ENCODE measurements at places on chromosomes 11 and 22.

GRCh38 chr22:28674121-28674563, 5.5 kb downstream of the TTC28 start:
- no peak for DNase-seq

DNA sequence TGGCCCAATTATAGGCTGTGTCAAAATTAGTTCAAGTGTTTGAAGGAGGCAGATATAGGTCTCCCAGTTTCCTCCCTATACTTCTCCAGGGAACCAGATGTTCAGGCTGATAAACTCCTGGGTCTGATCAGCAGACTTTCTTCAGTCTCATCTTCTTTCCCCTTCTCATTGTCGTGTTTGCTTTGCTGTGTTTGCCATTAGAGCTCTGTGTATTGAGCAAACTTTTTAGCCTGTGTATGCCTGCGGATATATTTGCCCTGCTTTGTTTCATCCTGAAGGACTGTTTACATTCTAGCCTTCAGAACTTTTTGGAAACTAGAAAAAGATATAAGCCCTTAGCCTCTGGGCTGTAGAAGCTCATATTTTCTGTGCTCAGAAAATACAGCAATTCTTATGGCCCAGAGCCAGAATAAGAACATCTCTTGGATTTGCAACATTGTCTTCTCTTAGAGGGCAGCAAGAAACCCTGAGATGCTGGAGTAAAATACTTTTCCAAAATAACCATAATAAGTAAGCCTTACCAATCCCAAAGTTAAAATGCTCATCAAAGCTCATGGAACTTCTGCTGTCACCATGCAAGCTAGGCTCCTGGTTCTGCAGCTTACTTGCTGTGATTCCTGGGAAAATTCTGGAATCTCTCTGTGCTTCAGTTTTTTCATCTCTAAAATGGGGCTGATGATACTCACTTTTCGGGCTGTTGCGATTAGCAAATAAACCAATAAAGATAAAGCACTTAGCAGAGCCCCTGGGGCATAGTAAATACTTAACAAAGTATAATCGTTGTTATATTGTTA, 34.1 kb upstream of the ME3 start:
- no peak for DNase-seq

GRCh38 chr22:36369922-36370791, 17.6 kb downstream of the MYH9 start:
- peak; percentile 64 for DNase-seq

- DNase-seq: no peak
Observed at GRCh38 chr11:20050551-20051333, 109.5 kb downstream of the DBX1 start.

GRCh38 chr11:36023922-36024321, 80.1 kb downstream of the LDLRAD3 start:
- no peak for DNase-seq

GRCh38 chr22:39617970-39618757, 47.6 kb downstream of the CACNA1I start:
- DNase-seq: no peak

DNA sequence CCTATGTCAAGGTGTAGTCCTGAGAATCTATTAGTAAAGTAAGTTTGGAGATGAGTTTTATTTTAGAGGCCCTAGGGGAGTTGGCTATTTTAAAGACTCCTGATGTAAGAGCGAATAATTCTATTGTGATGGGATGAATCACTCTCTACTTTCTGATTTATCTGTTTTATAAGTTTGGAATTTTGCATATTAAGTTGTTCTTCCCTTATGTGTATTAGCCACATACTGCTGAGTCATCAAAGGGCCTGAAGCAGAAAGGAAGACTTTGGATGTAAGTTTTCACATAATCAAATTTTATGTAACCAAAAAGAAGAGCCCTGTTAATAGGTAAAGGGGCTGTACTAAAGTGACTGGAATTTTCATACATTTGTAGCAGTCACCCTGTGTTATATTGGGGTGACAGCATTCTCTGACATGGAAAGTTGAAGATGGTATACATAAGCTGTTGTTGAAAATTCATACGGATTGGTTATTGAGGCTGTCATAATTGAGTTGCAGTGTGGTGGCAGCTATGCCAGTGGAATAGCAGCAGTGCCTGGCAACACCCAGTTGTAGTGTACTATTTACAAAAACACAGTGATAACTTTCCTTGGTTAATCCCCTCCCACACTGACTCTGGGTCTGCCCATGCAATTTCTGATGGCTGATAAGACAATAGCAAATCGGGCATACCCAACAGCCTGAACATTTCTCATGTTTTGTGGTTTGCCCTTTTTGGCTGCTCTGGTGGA, 90.6 kb upstream of the NTM start:
- DNase-seq: no peak

- DNase-seq: peak; percentile 73
Observed at GRCh38 chr11:62547691-62548281, 1.2 kb upstream of the AHNAK start.

- DNase-seq: no peak
Observed at GRCh38 chr11:20047006-20047768, 113.1 kb downstream of the DBX1 start.

- DNase-seq: no peak
Observed at GRCh38 chr11:115919341-115920091, 415.3 kb upstream of the CADM1 start.

- DNase-seq: no peak
Observed at GRCh38 chr11:2923446-2924375, 5.5 kb downstream of the PHLDA2 start.

DNA sequence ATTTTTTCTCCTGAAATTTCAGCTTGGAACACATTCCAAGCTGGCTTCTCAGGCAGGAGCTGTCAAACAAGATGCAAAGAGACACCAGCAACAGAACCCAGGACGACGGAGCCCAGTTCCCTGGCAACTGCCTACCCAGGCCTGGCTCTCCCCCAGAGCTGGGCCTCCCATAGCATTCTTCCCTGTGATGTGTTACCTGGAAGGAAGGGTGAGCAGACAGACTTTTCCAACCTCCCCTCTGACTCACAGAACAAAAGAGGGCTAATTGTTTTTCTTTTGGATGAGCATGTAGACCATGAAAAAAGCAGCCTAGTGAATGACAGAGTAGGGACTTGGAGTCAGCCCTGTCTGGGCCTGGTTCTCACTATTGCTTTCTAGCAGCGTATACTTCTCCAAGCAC, 55.3 kb upstream of the BMAL1 start:
- DNase-seq: no peak

DNA sequence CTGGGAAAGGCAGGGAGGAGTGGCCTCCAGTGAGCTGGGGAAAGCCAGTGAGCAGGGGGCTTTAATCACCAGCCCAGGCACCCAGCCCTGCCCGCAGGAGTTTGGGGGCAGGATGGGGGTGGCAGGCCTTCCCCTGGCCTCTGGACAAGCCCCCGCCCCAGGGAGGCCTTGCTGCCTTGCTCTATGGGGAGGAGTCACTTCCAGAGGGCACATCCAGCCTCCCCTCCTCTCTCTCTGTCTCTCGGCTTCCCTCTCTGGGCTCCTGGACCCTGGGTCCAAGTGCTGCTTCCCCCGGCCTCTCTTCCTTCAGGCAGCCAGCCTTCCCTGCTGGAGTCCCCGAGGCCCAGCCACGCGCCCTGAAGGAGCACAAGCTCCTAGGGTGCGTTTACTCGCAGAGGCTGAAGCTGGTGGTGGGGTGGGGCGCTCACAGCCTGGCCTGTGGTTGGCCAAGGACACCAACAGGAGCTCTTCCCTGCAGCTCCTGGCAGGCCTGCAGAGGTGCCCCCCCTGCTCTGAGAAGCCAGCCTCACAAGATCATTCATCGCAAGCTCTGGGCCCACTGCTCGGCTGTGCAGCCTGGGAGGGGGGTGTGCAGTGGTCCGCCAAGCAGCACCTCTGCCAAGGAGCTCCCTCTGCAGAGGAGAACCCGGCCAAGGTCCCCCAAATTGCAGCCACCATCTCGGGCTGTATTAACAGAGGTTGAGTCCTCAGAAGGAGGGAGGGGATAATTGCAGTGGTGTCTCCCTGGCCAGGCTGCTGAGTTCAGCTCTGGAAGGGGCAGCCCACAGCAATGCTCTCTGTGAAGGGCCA, 25.4 kb downstream of the OSBPL5 start:
- DNase-seq: peak; percentile 33

DNA sequence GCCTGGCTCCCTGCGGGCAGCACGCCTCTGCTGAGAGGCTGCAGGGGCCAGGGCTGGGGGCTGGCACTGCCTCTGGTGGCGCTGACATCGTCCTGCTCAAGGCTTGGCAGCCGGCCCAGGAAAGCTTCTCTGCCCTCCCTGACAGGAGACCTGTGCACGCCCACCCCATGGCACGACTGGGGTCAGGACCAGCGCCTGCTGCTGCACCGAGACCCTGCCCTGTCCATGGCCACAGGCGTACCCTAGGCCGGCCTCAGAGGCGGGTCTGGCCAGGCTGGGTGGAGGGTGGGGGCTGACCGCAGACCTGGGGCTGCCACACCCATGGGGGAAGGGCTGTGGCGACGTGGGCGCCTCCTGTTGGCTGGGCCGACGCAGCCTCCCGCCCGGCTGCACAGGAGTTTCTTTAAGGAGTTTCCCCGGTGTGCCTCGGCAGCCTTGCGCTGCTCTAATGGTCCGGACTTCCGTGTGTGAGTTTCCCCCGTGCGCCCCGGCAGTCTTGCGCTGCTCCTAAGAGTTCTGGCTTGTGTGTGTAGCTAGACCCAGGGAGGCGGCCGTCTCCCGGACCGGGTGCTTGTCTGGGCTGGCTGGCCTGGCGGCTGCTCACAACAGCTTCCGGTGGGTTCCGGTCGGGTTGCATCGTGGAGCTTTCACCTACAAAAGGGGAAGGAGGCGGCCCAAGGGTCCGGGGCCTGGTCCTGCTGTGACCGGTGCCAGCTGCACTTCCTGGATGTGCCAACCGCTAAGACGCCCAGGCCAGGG, 4.6 kb downstream of the TRABD start:
- DNase-seq: peak; percentile 89

DNA sequence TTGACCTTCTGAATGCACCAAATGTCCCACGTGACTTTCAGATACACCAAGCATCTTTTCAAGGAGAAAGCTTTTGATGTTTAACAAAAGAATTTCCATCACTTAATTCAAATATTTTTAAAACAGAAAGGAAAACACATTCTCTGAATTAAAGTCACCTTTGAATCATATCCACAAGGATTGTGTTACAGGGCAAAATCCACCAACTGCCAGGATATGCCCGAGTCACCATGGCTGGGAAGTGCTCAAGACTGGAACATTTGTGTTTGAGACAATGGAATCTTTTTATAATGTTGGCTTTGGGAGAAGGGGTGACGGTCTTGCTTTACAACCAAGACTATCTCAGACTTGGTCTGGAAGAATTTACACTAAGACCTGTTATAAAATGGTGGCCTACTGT, 40.8 kb downstream of the BID start:
- DNase-seq: no peak

- DNase-seq: no peak
Observed at GRCh38 chr11:120295099-120295498, 30.0 kb upstream of the TLCD5 start.

DNA sequence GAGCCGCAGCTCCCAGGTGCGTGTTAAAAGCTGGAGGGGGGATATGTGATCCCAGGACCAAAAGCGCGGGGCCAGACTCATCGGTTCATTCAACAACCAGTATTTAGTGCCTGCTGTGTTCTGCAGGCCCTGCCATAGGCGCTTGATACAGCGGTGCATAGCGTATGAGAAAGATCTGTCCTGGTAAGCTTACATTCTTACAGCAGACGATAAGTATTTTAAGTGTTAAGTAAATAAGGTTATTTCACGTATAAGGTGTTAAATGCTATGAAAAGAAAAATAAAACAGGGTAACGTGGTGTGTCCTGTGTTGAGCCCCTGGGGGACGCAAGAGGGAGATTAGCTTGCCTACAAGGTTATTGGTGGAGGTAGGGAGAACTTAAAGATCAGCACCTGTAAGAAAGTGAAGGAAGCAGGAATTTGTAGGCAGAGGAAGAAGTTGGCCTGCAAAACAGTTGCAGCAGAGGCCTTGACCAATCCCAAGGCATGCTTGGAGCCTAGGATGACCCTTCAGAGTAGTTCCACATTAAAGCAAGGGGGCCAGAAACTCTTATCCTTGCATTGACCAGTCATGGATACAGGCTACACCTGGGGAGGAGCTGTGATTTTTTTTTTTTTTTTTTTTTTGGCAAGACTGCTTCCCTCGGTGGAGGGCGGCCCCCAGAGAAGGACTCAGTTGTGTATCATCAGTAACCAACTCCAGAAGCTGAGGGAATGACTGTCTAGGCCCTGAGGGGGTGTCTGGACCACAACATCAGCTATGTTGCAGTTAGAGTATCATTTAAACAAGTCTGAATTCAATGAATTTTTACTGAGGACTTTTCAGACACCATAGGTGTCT, 487 bp upstream of the LIPT2 start:
- no peak for DNase-seq

- no peak for DNase-seq
Observed at GRCh38 chr11:76857781-76858410, 2.8 kb upstream of the ACER3 start.

- peak; percentile 55 for DNase-seq
Observed at GRCh38 chr11:66467034-66467659, 442 bp downstream of the PELI3 start.

DNA sequence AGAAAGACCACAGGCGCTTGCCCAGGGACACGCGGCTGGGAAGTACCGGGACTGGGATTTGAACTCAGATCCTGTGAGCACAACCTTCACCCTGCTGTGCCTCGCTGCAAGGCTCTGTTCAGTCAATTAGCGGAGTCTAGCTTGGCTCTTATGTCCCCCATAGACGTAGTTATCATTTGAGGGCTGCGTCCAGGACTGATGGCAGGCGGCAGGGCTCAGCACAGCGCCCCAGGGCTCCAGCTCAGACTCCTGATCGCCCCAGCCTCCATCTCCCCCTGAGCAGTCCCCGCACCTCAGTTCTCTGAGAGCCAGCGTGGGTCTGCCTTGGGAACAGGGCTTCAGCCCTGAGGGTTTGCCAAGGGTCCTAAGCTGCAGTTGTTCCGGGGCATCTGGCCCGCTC, 19.8 kb downstream of the MRGPRG start:
- DNase-seq: peak; percentile 26

GRCh38 chr11:119432484-119433357, 9.7 kb upstream of the THY1 start:
- DNase-seq: no peak

GRCh38 chr22:28710107-28710506, 30.5 kb upstream of the TTC28 start:
- DNase-seq: no peak

- no peak for DNase-seq
Observed at GRCh38 chr11:66970807-66971442, 4.2 kb upstream of the C11orf86 start.

DNA sequence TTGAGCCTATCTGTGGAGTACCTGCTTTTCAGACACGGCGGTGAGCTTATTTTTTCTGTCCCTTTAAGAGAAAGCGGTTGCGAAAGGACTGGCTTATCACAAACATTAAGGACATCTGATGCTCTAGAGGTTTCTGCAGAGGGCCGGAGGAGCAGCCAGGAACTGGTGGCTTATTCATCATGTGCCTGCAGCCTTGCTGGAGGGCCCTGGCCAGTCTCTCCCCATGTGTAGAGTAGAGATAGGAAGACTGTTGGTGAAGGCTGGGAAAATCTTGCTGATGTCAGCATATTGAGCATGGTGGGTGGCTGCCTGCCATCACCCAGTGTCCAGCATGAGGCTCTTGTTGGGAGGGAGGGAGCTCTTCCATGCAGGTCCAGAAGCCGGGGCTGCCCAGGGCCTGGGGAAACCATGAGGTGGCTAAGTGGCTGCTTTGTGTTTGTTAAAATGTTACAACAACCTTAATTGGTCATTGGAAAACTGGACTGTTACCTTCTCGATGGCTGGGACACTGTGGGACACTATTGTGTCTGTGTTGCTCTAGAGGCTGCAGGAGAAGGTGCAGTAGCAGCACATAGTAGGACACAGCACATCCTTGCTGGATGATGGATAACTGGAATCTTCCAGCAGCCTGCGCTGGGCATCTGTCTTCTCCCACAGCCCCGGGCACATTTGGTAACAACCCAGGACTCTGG, 54.3 kb downstream of the TSPAN18 start:
- peak; percentile 76 for DNase-seq
